Activated effector memory CD4-positive, alpha-beta T cell treated with Interleukin-2 at 50 U/mL for 16 hours (primary cell): ENCODE measurements at places on chromosomes 4 and X.

DNA sequence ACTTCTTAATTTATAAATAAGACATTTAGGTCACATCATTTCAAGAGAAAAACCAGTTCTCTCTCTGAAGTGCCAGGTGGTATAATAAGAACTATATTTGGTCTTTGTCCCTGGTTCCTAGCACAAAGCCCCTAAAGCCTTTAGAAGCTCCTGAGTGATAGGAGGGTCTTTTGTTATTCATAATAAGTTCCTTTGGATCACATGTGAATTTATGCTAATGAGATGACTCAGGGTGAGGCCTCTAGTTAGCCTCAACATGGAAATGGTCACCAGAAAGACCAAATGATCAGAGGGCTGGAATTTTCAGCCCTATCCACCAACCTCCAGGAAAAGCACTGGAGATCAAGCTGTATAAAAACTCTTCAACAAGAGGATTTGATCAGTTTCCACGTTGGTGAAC lies 68.1 kb upstream of the BLTP1 start:
- no peak for DNase-seq

DNA sequence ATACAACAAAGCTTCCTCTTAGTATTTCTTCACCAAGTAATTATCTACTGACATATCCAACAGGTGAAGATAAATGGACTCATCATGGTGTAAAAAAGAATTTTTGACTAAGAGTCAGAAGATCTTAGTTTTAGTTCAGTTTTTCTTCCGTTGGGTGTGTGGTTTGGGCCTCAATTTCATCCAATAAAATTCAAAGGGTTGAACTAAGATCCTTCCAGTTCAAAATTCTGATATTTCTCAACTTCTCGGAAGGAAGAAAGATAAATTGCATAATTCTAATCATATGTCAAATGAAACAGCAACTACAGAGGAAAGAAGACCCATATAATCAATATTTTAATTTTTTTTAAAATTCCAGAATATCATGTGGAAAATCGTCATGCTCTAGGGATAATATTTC lies 192.7 kb downstream of the SPRY1 start:
- no peak for DNase-seq

DNA sequence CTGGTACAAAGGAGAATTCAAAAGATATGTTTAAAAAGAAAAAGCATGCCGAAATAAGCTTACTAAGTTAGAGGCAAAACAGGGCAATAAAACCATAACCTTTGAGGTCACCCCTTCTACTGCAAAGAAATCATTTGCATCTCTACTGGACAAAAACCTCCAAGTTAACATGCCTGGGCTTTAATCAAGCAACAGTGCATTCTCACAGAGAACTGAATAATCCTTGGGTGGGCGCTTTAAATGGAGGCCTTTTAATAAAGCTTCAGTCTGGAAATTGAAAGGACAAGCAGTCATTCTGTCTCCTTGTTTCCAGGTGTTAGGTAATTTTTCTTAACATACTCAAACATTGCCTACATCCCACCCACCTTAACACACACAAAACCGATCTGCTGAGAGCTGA lies 34.6 kb upstream of the SMS start:
- DNase-seq = no peak

DNA sequence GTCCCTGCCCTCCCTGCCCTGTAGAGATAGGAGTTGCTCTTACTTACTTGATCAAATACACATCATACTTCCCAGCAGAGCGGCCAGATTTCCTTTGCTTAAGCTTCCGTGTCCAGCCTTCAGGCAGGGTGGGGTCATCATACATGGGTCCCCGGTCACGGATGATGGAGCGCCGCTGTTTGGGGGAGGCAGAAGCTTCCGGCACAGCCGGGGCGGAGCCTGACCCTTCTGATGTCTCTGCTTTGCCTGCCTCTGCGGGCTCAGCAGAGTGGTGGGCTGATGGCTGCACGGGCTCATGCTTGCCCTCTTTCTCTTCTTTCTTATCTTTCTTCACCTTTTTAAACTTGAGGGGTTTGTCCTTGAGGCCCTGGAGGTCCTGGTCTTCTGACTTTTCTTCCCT lies 12.5 kb upstream of the IRAK1 start:
- no peak for DNase-seq

- no peak for DNase-seq
Measured at GRCh38 chrX:47172971-47173792, 20.4 kb upstream of the UBA1 start.

- DNase-seq = peak; percentile 21
Measured at GRCh38 chr4:15755321-15756155, 22.6 kb upstream of the CD38 start.

DNA sequence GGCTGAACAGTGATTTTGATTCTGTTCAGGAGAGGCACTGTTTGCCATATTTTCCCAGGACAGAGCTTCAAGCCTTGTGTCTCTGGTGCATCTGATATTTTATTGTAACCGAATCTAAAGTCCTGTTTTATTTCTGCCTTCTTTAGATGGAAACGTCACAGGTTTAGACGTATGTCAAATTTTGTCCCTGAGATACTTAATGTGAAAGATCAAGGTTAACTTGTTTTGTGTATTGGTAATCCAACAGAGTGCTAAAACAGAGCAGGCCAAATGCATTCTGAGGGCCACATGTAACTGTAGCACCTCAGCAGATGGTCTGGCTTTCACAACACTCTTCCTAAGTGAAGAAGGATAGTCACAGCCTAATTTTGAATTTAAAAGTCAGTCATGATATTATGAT lies at the start of gene GNRHR:
Gene GNRHR (minus strand): TSS at position 101 of the 400 bp plus-strand sequence. CDS start 53 bp downstream, at position 48.
- DNase-seq = no peak

DNA sequence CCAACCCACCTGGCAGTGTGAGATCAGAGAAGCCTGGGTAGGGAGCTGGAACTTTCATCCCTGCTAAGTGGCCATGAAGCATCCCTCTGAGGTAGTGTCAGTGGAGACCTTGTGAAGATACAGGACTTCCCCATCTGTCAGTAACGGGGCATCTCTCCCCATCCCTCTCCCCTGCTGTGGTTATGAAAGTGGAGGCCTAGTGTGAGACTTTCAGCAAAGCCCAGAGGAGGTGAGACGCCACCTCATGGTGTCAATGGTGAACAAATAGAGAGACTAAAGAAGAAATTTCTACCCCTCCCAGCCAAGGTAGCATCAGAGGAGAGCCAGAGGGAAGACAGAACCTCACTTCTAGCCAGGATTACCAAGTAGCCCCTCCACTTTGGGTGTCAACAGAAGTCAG lies 150.2 kb downstream of the VEGFC start:
- DNase-seq = no peak

DNA sequence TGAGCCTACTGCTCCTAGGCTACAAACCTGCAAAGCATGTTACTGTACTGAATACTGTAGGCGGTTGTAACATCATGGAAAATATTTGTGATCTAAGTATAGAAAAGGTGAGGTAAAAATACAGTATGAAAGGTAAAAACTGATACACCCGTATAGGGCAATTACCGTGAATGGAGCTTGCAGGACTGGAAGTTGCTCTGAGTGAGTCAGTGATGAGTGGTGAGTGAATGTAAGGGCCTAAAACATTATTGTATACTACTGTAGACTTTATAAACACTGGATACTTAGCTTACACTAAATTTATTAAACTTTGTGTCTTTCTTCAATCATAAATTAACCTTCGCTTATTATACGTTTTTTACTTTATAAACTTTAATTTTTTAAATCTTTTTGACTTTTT lies 3.7 kb downstream of the KIF4A start:
- no peak for DNase-seq
